Dorsolateral prefrontal cortex (tissue), 122 donors: ENCODE measurements at places on chromosomes 5 and 9.

DNA sequence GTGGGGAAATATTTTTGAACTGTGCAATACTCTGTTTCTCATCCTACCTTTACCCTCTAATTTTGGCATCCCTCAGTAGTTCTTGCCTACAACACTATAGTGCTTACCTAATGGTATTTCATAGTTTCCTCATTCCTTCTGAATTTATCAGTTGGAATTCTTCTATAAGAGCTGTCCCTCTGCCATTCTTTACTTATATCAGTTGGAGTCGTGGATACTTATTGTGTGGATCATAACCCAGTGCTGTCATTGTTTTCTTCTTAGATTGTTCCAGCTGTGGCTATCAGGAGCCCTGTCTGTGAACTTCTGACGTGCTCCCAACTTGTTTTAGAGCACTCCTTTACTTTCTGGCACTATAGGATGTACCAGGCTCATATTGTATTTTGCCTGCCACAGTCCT lies 146.1 kb upstream of the OTULINL start:
- no peak for DNase-seq

DNA sequence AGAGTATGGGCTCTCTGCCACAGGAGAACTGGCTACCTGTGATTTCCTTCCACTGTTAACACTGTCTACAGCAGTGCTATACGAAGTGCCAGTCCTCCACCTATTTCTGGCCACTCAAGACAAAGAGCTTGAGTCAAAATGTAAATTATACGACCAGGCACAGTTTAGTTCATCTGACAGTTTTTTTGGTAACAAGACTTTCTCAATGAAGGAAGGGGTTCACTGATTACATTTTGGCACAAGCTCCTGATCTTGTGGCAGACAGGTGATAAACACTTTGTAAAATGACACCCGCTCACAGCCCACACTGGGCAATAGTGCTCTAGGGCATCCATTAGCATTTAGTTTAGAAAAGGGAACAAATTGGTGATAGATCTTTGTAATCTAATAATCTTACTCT lies 8.6 kb downstream of the RBM22 start:
- no peak for DNase-seq

GRCh38 chr5:96687080-96687479 lies 24.9 kb downstream of the CAST start:
- DNase-seq: no peak

DNA sequence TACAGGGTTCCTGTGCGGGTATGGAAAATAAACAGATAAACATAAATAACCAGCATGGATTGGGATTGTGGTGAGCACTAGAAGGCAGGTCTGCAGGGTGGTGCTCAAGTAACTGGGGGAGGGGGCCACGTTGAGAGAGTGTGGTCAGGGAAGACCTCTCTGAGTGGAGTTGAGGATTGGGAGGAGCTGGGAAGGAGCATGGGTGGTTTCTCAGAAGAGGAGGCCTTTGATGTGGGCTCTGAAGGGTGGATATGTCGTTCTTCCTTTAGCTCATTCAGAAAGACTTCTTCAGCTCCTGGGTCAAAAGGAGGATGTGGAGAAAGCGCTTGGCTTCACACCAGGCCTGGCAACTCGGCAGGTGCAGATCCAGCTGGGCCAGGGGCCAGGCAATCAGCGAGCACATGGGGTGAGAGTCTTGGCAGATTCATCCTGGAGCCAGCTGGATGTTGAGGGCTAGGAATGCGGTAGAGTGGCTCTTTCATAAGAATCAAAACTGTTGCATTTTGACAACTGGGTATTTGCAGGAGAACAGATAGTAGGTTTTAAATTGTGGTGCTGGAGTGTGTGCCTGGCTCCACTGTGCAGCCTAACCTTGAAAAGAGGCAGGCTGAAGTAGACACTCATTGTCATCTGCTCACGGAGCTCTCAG lies 71.7 kb downstream of the PCSK5 start:
- DNase-seq: no peak

GRCh38 chr9:129811967-129812363 lies 9.0 kb downstream of the TOR1B start:
- no peak for DNase-seq
